ENCODE measurements at places on chromosomes 6 and 20.

- DNase-seq: no peak
Observed at GRCh38 chr6:129677620-129678325, 32.2 kb downstream of the ARHGAP18 start.

GRCh38 chr20:48738399-48739304 is 89.1 kb downstream of the PREX1 start:
- DNase-seq: no peak

DNA sequence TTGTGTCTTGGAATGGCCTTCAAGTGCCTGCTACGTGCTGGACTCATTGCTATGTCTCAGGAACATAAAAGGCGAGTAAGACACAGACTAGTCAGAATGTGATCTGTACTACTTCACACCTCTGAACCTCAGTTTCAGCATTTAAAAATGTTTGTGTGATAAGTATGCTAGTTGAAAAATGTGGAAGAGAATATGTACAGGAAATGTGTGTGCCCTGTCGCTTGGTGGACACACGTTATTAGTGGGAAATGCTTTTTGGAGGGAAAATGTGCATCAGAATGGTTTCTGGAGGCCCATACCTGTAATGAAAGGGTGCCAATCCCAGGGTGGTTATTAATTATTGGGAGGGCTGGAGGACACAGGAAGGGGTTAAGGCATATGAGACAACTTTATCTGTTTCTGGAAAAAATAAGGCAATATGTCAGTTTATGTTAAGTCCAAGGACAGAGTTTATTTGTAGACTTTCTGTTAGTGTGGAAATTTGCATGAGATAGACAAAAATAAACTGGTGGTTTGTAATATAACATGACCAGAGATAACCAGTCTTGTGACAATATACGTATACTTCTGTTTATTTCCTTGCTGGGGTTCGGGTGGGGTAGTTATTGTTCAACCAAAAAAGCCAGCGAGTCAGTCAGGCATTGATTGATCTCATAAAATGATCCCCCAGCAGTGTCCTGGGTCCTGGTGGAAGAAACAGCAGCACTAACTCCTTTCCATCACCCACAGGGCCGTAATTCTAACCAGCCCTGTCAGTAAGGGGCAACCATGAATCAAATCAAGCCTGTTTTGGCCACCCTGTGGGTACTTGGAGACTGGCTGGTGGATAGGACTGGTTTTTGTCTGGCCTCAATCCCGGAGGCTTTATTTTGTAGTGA is 117.9 kb downstream of the JARID2 start:
- DNase-seq: no peak

GRCh38 chr6:157307661-157308060 is 15.7 kb downstream of the TMEM242 start:
- no peak for DNase-seq

- DNase-seq: no peak
Observed at GRCh38 chr6:151279891-151280290, 40.1 kb downstream of the AKAP12 start.

GRCh38 chr6:130421585-130421984 is 55.8 kb downstream of the TMEM200A start:
- no peak for DNase-seq

GRCh38 chr6:13079096-13079723 is 249.1 kb downstream of the TBC1D7 start:
- DNase-seq: no peak

GRCh38 chr6:36924778-36925374 is 29.7 kb upstream of the PI16 start:
- no peak for DNase-seq

GRCh38 chr6:116994447-116994846 is 117.4 kb downstream of the RFX6 start:
- DNase-seq: no peak

GRCh38 chr20:16011056-16011455 is 562.2 kb downstream of the KIF16B start:
- no peak for DNase-seq

DNA sequence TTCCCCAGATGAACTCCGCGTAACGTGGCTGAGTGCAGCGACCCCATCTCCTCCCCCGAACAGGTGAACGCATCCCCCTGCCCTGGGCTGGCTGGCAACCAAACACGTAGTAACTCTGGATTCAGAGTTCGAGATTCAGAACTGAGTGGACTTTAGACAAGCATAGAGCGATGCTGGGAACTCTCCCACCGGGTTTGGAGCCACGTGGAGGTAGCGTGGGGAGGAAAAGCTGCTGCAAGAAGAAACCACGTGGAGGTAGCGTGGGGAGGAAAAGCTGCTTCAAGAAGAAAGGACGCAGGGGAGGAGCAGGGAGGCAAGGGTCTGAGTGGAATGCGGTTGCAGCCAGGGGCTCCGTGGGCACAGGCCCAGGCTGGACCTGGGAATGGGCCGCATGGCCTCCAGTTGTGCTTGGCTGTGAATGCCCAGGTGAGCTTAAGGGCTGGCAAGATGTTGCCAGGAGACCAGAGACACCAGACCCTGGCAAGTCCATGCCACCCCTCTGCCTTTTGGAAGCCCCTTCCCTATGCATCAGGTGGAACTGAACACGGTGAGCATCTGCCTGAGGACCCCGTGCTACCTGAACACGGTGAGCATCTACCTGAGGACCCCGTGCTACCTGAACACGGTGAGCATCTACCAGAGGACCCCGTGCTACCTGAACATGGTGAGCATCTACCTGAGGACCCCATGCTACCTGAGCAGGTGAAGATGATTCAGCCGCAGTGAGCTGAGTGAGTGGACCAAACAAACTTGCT is 118.0 kb upstream of the FRMD1 start:
- no peak for DNase-seq
